ENCODE measurements at places on chromosomes 4 and X.

DNA sequence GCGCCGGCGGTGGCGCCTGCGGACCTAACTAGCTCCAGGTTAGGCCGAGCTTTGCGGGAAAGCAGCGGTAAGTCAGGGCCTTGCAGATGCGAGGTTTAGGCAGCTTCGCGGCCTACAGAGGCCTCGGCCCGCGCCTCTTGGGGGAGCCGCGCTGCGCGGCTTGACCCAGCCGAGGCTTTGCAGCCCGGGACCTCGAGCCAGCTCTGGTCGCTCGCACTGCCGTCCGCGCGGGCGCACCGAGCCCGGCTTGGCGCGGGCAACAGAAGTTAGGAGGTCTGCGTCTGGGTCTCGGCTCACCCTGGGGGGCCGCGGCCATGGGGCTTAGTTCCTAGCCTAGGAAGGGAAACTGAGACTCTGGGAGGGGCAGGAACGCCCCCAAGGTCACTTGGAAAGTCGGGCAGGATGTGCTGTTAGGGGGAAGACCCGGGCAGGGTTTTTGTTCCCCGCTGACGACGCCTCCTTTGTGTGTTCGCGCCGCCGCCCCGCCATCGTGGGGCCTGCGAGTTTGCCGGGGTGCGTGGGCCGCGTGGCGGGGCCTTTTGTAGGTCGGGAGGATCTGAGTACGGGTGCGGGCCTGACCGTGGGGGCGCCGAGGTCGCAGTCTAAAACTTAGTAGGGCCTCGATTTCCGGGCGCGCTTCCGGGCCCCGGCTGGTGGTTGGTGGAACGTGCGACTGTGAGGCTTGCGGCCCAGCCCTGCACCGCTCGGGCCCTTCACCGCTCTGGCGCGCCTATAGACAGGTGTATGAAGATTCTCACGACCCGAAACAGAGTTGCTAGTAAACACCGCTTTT is 482 bp downstream of the RNF4 start:
- peak; percentile 53 for DNase-seq

DNA sequence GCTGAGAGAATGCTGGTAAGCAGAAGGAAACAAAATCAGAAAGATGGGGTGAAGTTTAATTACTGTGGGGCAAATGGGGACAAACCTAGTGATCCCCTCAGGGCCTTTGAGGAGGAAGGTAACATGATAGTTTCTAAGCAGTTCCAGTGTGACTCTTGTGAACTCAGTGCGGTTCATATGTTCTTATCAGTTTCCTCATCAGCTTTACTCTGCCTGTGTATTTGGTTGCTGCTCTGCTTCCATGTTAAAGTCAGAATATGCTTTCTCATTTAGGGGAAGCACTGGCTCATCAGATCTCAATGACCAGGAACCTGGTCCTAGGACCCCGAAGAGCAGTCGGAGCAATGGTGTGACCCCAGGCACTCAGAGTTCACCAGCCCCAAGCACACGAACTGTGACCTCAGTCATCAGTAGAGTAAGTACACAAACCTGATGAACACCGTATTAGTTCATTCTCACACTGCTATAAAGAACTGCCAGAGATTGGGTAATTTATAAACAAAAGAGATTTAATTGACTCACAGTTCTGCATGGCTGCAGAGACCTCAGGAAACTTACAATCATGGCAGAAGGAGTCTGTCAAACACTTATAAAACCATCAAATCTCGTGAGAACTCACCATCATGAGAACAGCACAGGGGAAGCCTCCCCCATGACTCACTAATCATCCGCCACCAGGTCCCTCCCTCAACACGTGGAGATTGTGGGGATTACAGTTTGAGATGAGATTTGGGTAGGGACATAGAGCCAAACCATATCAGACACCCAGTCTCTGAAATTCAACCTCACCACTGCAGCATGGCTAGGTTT is 83.0 kb downstream of the SYTL5 start:
- no peak for DNase-seq

- DNase-seq = no peak
Observed at GRCh38 chr4:111022758-111023157, 399.9 kb upstream of the PITX2 start.

DNA sequence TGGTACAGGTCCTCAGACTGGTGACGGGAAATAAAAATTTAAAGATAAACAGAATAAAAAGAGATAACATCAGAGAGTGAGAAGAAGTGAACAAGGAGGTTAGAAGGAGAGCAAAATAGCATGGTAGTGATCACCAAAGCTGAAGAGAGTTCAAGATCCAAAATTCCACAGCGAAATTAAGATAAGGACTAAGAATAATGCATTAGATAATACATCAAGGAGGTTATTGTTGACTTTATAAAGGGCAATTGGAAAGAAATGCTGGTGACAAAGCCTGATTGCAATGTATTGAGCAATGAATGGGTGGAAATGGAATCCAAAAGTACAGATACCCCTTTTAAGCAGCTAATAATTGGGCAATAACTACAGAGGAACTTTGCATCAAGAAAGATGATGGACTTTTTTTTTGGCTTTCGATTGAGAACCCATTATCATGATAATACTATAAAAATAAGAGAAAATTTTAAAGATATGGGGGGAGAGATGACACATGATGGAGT is 101.6 kb upstream of the MAP9 start:
- no peak for DNase-seq

GRCh38 chr4:29295280-29295679 is 1424.9 kb upstream of the PCDH7 start:
- no peak for DNase-seq

DNA sequence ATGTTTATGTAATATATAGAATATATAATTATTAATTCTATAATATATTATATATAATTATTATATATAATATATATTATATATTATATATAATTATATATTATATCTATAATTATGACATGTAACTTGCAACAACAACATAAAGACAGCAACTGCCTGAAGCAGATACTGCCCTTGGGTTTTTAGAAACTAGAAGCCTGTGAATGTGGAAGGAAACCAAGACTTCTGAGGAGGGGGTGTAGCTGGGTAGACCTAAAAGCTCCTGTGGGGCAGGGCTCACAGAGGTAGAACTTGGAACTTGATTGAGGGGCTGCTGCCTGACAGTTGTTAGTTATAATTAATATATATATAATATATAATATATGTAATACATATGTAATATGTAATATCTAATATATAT is 167.2 kb upstream of the SLIT2 start:
- no peak for DNase-seq

Measured in ovary (tissue), 10 donors.